ENCODE measurements at places on chromosomes 1 and 21. TPM values are rescaled to one million over a fixed set of nuclear protein-coding genes. Genes with fewer than 3 reads are reported as not detected.

NPPB gene
- not detected for total RNA-seq

DNA sequence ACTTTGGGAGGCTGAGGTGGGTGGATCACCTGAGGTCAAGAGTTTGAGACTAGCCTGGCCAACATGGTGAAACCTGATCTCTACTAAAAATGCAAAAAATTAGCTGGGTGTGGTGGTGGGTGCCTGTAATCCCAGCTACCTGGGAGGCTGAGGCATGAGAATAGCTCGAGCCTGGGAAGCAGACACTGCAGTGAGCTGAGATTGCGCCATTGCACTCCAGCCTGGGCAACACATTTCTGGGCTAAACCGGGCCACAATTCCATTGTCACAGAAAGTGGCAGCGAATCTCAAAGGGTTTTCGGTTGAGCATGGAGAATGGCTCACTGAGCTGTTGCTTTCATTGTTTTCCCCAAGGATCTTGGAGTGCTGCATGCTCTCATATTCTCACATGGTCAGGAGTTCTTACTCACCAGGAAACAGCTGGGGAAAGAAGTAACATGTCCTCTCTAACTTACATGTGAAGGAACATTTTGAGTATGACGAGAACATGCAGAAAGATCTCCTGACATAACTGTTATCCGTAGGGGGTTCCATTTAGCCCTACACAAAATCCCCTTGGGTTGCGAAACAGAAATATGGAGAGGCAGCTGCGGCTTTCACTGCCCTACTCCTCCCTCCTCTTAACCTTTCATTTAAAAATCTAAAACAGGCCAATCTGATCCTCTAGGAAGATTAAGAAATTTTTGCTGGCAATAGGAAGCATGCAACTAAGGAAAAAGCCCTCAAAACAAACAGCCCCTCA, 341.1 kb downstream of the PCP4 start:
- DNase-seq = no peak

DNA sequence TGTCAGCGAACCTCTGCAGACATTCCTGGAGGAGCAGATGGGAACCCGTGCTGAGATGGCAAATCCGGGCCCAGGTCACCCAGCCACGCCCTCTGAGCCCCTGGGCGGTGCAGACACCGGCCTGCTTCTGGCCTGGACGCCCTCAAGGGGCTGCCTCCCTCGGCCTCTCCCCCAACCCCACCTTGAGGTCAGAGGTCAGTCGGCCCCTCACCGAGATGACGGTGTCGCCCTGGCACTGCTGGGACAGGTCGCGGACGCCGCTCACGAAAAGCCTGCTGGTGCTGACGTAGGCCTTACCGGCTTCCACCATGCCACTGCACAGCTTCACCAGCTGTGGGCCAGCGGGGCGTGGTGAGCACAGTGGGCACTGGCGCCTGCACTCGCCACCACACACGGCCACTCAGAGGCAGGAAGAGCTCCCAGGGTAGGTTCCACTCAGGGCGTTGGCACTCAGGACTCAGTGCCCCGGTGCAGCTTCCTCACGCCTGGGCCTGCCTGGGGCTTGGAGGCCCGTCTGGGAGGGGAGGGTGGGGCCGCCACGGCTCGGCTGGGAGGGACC, 4.7 kb downstream of the ACAP3 start:
- no peak for DNase-seq

NEK2 gene
- total RNA-seq = 1.6 TPM

GRCh38 chr21:21085206-21085605, 87.0 kb downstream of the NCAM2 start:
- no peak for DNase-seq

DNA sequence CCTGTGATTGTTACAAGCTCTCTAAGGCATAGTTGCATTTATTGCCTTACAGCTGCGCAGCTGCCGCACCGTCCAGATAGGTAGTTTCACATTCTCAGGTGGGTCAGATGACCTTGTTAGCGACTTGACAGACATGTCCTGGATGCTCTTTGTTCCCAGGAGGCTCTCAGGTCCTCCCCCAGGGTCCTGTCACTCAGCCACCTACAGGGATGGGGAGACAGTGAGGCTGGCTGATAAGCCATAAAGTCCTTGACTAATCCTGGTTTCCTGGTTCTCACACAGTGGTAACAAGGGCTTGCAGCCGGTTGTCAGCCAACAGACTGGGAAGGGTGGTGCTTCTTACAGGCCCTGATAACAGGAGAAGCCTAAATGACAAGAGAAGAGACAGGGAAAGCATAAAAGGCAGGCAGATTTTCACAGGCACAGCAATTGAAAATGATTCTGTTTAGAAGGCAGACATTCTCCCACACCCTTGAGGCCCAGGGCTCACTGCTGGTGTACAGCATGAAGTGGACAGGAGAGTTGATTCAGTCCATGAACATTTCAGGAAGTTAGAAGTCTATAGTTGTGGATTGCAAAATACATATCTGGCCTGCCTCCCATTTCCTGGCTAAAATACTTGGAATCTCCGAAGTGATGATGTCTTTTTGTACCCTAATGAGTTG, 2.9 kb downstream of the ARF1 start:
- no peak for DNase-seq

UBE2U gene
- not detected for total RNA-seq

DNA sequence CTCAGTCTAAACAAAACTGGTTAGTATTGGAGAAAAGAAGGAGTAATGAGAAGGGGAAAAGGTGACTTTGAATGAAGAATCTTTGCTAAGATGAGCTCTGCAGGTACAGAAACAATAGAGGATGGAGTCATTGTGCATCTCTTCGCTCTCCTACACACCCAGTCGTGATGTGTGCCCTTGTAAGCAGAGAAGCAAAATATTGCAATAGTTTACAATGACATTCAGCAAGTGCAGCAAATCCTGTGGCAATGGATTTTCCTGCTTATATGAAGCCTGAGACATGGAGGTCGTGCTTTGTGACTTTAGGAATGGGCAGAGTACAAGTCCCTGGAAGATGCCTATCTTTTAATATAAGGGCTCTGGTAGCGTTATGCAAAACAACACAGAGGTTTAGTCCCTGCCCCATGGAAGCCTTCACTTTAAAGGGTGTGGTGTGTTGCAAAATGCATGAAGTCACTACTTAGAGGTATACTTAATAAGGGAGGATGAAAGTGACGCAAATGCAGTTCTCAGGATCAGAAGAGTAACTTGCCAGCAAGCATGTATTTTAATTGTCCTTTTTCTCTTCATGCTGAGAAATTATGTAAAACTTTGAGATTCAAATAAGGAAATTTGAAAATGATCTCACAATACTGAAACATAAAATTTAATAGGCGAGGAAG, 88.0 kb upstream of the IVNS1ABP start:
- no peak for DNase-seq

- DNase-seq = no peak
Measured at GRCh38 chr1:70909262-70909822, 138.3 kb downstream of the PTGER3 start.

- DNase-seq = no peak
Measured at GRCh38 chr1:233993651-233994050, 89.2 kb downstream of the SLC35F3 start.

DNA sequence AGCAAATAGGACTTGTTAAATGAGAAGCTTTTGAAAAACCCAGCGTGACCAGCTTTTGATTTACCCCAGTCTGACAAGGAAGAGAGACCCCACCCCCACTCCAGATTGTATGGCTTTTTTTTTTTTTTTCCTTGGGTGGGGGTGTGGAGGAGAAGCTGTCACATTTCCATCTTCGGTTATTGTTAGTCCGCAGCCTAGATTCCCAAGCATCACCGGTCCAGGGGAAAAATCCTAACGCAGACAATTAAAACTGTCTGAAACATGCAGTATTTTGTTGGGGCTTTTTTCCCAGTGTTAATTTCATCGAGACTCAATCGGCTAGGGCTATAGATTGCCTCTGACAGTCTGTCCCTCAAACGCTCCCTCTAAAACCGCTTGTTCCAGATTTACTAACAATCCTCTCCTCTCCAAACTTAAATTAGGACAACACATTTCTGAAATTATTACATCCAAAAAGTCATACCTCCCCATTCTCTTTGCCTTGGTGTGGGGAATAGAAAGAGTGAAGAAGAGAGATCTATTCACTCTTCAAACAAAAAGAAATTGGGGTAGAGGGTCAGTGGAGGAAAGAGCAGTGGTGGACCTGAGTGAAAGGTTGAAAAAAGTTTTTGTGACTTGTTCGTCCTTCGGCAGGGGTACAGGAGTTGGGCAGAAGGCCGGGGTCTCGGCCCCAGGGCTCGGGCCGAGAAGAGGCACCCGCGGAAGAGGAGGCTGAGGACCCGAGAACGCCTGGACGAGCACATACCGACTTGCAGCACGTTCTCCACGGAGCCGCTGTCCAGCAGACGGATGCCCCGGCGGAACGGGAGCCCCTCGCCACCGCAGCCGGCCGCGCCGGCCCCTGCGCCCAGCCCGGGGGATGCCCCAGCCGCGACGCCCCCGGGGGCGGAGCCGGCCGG, 1.1 kb downstream of the ZSWIM5 start:
- DNase-seq = no peak

KIF17 gene
- total RNA-seq = not detected

GRCh38 chr1:95287825-95288224, 53.8 kb downstream of the RWDD3 start:
- DNase-seq = no peak

DNAI4 gene
- total RNA-seq = 5.2 TPM

DNA sequence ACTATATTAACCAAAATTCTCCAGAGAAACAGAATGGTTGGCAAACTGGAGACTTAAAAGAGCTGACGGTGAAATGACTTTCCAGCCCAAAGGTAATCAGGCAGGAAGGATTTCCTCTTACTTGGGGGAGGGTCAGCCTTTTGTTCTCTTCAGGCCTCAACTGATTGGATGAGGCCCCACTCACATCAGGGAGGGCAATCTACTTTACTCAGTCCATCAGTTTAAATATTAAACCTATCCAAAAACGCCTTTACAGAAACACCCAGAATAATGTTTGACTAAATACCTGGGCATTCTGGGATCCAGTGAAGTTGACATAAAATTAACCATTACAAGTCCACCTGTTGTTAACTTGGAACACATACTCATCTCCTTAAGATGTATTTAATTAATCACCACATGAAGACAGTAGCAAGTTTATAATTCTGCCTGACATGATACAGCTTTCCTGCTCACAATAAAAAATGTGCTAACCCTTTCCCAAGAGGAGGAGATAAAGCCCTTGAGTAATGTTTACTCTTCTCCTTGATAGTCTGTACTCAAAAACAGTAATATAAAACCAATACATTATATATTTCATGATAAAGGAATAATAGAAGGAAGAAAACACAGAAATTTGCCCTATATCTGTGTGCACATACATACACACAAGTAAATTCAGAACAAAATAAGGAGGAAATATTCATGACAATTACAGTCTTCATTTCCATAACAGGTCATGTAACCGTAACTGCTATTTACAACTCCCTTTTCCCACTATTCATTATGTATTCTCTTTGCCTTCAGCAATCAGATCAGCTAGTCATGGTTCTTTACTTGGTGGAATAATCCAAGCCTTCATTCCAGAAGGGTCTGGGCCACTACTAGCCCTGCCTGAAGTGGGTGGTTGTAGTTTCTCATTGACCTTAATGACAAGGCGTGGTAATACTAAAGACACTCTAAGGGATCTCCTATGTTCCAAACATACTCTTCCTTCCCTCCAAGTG, 107.5 kb upstream of the RUNX1 start:
- DNase-seq = no peak

DNA sequence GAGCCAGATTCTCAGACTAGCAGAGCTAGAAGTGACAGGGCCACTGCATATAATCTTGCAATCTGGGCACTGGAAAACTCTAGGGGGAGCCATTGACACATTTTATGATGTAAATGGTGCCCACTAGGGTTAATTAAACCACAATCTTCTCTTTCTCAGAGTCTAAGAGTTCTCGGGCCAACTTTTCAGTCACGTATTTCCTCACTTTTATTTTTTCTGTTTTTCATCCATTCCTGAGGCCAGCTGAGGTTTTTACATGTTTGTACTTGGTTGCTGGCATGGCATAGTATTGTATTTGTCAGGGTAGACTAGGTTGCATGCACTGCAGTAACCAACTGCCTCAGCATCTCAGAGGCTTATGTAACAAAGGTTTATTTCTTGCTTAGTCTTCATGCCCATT, 138.2 kb downstream of the ZNF326 start:
- DNase-seq = no peak

GJA8 gene
- total RNA-seq = not detected

AQP10 gene
- total RNA-seq = 0.42 TPM

DNA sequence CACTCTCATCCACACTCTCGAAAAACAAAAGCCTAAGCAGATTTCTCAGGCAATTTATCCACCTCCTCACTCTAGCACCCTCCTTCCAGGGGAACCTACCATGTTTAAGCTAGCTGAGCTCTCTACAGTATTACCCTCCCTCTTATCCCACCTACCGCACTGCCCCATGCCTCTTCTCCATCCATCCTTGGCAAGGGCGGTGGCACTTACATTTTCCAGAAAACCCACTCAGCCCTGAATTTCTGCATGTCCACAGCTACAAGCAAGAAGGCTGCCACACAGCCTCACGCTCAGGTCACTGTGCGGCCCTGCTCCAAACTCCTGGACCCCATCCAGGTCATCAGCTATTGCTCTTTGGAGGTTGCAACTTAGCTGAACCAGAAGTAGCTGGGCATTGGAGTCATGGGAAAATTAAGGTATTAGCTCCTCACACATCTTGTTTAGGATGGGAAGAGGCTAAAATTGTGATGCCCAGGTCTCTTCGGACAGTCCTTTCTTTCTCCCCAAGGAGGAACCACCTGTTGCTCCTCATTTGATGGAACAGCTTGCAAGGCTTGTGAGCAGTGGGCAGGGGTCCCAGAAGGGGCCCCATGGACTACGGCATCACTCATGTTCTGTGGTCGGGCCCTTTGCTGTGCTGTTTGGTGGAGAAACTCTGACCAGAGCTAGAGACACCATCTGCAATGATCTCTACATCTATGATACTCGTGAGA, 1.1 kb downstream of the KLHDC9 start:
- DNase-seq = no peak

PRRX1 gene
- total RNA-seq = not detected

DNA sequence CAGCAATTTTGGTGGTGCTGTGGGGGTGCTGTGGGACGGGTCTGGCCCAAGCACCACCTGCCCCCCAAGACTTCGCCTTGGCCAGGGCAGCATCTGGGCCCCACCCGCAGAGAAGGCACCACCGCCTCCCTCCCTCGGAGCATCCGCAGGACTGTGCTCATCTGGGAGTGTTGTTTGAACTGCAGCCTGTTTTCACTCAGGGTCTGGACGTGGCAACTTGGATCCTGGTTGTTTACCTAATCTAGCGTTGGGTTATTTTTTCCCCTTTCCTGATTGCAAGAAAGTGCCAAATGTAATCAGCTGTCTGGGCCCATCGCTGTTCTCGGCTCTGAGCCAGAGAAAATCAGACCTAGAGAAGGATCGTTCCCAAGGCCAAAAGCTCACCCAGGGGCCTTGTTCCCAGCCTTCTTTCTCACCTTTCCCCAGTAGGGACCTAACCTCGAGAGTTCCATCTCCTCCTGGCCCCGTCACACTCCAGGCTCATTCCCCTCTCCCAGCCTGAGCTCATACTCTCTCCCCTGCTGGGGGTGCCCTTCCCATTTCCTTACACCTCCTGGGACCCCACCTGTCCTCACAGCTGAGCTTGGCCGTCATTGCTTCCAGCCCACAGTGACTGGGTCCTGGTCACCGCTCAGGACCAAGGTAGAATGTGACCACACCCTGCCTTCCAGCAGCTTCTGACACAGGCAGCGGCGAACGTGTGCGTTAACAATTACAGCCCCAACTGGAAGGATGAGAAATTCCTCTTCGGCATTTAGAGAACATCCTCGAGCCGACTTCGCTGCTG, 72.0 kb upstream of the FAM20B start:
- no peak for DNase-seq

- no peak for DNase-seq
Measured at GRCh38 chr1:86640161-86640670, 64.2 kb upstream of the SH3GLB1 start.

MARK1 gene
- not detected for total RNA-seq

NGF gene
- not detected for total RNA-seq

GRCh38 chr1:8154621-8155052, 128.5 kb upstream of the ERRFI1 start:
- DNase-seq = no peak
